ENCODE measurements at places on chromosomes 1 and 21.

- DNase-seq: no peak
Measured at GRCh38 chr1:46599059-46599970, 4.8 kb downstream of the MKNK1 start.

DNA sequence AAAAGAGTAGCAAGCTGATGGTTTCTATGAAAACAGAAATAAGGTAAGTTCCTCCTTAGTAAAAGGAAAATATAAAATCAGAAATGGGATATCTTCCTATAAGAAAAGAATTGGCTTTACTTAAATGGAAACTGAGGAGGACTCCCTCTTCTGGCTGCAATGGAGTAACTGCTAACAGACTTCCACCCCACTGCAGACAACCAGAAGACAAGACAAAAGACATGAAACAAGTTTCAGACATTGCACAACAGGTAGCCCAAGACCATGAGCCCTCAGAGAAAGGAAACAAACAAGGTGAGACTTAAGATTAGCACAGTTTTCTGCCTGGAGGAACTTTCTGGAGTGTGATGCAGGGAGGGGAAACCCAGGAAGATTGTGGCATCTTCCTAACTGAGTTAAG, 17.0 kb upstream of the OLFML2B start:
- no peak for DNase-seq

GRCh38 chr1:117037802-117038201, 22.3 kb upstream of the TTF2 start:
- DNase-seq: no peak

- DNase-seq: no peak
Measured at GRCh38 chr1:197559655-197560054, 215.6 kb downstream of the DENND1B start.

- no peak for DNase-seq
Measured at GRCh38 chr1:11326070-11326469, 53.1 kb downstream of the UBIAD1 start.

DNA sequence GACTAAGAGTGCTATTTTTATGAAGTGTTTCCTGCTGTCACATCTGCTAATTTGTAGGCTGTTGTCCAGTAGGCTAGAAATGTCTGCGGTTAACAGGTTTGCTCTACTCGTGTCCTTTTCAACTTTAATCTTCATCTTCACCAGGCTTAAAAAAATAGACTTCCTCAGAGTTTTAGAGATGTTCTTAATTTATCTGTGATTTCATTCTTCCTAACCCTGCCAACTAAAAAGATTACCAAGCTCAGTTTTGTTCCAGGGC, 66.8 kb downstream of the SASS6 start:
- no peak for DNase-seq

DNA sequence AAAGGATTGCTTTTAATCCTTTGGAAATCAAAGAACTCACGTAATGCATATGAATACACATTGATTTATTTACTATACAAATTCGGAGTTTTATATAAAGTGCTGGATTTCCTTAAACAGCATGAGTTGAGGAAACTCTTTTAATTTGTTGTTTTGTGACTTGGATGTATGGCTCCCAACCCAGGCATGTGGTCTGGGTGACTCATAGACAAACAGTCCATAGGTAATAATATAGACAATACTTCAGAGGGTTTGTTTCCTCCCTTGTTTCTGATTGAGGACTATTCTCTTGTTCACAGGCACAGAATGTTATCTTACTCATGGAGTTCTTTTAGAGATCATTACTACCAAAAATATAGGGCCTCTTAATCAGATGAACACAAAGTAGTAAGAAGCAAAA, 43.8 kb downstream of the XPR1 start:
- no peak for DNase-seq

GRCh38 chr1:96973605-96974004, 252.0 kb downstream of the PTBP2 start:
- no peak for DNase-seq

DNA sequence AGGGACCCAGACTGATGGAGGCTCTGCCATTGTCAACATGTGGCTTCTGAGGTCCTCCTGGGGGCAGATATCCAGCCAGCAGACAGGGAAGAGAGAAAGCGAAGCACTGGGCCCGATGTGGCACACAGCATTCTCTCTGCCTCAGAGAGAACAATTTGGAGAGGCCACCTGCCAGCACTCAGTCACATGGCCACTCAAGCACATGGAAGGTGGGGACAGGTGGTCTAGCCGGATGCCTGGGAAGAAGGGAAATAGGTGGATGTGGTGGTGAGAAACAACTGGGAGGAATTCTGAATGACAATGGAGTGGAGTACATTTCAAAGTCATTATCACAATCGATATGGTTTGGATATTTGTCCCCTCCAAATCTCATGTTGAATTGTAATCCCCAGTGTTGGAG, 109.0 kb downstream of the UBE2U start:
- DNase-seq: no peak

GRCh38 chr1:66333466-66334199, 200.3 kb upstream of the SGIP1 start:
- DNase-seq: no peak

DNA sequence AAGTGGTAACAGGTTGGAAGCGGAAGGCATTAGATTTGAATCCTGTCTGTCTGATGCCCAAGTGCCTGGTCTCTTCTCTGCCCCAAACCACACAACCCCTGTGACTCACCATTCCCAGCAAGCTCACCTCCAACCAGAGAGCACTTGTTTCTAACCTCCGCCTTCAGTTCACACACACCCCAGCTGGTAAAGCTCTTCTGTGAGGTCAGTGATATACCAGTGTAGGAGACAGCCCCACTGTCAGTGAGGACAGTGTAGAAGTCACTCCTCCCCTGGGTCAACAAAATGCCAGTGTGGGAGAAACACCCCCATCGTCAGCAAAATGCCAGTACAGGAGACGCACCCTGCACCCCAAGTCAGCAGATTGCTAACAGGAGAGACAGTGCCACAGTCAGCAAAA, 2.6 kb downstream of the RIMS3 start:
- DNase-seq: no peak

GRCh38 chr1:212971312-212971711, 21.0 kb downstream of the VASH2 start:
- DNase-seq: peak; percentile 28
